ENCODE measurements at places on chromosomes 11 and 22.

GRCh38 chr11:134761926-134762247 lies 349.8 kb upstream of the B3GAT1 start:
- DNase-seq = no peak

DNA sequence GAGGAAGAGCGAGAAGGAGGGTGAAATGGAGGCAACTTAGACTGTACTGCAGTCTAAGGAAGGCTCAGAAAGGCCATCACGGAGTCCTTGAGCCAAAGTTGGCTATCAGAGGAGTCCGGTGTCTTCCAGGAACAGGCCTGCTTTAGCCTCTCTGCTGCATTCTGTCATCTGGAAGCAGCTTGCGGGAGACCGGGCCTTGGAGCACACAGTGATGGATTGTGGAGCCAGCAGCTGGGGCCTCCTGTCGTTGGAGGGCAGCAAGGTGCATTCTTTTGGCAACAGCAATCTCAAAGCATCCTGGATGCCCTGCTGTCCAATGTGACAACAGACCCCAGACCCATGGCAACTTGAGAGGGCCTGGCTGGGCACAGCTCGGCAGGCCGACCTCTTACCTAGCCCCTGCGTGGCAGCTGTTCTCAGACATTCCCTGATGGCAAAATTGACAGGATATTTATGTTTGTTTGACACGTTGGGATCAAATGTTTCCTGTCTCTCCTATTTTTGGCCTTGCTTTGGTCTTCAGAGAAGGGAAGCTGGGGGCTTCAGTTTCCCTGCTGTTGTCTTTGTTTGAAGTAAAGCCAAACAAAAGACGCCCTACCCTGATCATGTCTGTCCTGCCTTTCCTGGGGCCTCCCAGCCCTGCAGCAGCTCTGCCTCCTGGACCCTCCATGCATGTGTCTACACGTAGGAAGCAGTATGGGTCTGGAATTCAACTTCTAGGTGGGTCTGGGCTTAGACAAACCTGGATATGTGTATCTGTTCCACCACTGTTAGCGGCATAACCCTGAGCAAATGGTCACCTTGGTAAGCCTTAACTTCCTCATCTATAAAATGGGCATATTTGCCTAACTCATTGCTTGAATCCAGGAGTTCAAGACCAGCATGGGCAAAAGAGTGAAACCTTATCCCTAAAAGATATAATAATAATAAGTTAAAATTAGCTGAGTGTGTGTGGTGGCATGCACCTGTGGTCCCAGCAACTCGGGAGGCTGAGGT lies 43.9 kb upstream of the LMO2 start:
- no peak for DNase-seq

- no peak for DNase-seq
Observed at GRCh38 chr22:23067691-23068090, 2.6 kb upstream of the GNAZ start.

DNA sequence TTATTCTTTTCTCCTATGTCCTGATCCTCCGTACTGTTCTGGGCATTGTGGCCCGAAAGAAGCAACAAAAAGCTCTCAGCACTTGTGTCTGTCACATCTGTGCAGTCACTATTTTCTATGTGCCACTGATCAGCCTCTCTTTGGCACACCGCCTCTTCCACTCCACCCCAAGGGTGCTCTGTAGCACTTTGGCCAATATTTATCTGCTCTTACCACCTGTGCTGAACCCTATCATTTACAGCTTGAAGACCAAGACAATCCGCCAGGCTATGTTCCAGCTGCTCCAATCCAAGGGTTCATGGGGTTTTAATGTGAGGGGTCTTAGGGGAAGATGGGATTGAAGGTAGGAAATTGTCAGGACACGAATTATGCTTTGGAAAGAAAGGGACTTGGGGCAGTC lies 843 bp downstream of the OR51T1 start:
- DNase-seq = no peak

DNA sequence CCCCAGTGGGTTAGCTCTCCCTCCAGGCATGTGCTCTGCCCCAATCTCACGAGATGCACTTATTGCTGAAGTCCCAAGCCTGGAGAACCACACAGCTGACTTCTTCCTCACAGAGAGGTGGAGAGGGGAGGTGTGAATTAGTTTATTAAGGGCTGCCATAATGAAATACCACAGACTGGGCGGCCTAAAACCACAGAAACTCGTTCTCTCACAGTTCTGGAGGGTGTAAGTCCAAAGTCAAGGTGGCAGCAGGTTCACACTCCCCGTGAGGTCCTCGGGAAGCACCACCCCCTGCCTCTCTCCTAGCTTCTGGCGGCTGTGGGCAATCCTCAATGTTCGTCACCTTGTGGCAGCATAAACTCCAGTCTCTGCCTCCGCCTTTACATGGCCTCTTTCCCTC lies 39.3 kb downstream of the TECTA start:
- no peak for DNase-seq

- DNase-seq = peak; percentile 35
Observed at GRCh38 chr11:119615003-119615881, 113.8 kb downstream of the NECTIN1 start.

DNA sequence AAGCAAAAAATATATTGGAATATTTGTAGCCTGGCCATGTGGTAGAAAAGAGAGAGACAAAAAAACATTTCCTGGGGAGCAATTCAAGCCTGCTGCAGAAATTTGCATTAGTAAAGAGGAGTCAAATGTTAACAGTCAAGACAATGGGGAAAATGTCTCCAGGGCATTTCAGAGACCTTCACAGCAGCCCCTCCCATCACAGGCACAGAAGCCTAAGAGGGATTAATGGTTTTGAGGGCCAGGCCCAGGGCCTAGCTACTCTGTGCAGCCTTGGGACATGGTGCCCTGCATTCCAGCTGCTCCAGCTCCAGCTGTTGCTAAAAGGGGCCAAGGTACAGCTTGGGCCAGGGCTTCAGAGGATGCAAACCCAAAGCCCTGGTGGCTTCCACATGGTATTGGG lies 46.8 kb downstream of the PGR start:
- DNase-seq = no peak

- no peak for DNase-seq
Observed at GRCh38 chr22:38088629-38089473, 4.9 kb upstream of the SLC16A8 start.

DNA sequence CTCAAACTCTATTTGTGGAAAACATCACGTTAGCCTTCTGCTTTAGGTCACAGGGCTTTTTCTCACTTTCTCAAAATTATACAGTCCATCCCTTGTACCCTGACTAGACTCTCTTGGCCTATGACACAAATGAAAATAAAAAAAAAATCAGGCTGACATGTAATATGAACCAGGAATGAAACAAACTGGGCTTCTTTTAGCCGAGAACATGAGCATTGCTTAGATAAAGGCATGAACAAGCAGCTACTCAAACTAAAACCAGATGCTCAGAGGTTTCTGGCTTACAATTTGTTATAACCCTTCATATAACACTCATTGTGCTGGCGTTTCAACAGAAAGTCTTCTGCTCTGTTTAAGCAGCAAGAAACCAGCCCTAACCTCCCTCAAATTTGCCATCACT lies 265.5 kb upstream of the NARS2 start:
- no peak for DNase-seq

GRCh38 chr11:132714859-132715440 lies 817.4 kb downstream of the OPCML start:
- no peak for DNase-seq

DNA sequence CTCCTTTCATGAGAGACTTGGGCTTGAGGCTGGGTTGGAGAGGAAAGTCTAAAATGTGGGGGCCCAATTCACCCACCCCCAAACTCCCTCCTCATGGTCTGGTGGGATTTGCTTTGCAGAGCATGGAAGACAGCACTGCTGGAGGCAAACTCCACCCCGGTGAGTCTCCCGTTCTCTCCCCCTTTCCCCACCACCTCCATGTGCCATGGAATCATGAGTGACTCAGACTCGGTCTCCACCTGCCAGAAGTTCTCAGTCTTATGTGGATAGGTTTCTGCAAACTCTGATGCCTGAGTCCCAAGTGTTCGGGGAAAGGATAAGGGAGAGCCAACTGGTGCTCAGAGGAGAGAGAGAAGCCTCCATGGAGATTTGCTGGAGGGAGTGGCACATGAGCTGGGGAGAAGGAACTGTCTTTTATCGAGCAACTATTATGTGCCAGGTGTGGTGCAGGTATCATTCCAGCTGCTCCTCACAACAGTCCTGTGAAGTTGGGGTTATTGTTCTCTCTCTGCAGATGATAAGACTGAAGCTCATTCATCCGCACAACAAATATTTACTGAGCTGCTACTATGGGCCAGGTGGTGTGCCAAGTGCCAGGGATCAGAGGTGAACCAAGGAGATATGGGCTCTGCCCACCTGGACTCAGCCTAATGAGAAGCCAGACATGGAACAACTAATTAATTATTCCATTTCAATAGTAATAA lies 6.6 kb downstream of the PLEKHB1 start:
- DNase-seq = no peak

Measured in activated CD4-positive, alpha-beta T cell treated with anti-CD3 and anti-CD28 coated beads, Interleukin-2, Interleukin-6, amounts not matched to agents 100 ng/mL and 50 ng/mL, durations not matched to agents 16 hours and 8 hours (primary cell).